ENCODE measurements at places on chromosomes 2 and 18. TPM values are rescaled to one million over a fixed set of nuclear protein-coding genes. Genes with fewer than 3 reads are reported as not detected.

ALK gene
- polyA plus RNA-seq = 0.07 TPM

HAAO gene
- polyA plus RNA-seq = 17.4 TPM

FASTKD2 gene
- 19.4 TPM for polyA plus RNA-seq

CD8B gene
- polyA plus RNA-seq = 0.47 TPM

POTEE gene
- polyA plus RNA-seq = not detected

SCRN3 gene
- polyA plus RNA-seq = 9.7 TPM

KCNG3 gene
- polyA plus RNA-seq = 0.44 TPM

ZCCHC2 gene
- 21.9 TPM for polyA plus RNA-seq

NAT8 gene
- 0.48 TPM for polyA plus RNA-seq

LIMS4 gene
- 2.5 TPM for polyA plus RNA-seq

MREG gene
- 0.85 TPM for polyA plus RNA-seq

AGFG1 gene
- polyA plus RNA-seq = 22.4 TPM

VWA3B gene
- 0.82 TPM for polyA plus RNA-seq

MARCHF4 gene
- polyA plus RNA-seq = 0.01 TPM

SP140L gene
- polyA plus RNA-seq = 31.3 TPM

TCF7L1 gene
- 17.2 TPM for polyA plus RNA-seq

TDRD15 gene
- polyA plus RNA-seq = not detected

C2orf81 gene
- 5.1 TPM for polyA plus RNA-seq

CCDC85A gene
- polyA plus RNA-seq = 0.65 TPM

USP40 gene
- polyA plus RNA-seq = 29.4 TPM

TMEM247 gene
- polyA plus RNA-seq = not detected

CXXC1 gene
- 67.8 TPM for polyA plus RNA-seq

RAD51AP2 gene
- 0.02 TPM for polyA plus RNA-seq
